ENCODE measurements at places on chromosomes 2 and 18. TPM values are rescaled to one million over a fixed set of nuclear protein-coding genes. Genes with fewer than 3 reads are reported as not detected.

The RBMS1 gene
- 52.5 TPM for total RNA-seq

DNA sequence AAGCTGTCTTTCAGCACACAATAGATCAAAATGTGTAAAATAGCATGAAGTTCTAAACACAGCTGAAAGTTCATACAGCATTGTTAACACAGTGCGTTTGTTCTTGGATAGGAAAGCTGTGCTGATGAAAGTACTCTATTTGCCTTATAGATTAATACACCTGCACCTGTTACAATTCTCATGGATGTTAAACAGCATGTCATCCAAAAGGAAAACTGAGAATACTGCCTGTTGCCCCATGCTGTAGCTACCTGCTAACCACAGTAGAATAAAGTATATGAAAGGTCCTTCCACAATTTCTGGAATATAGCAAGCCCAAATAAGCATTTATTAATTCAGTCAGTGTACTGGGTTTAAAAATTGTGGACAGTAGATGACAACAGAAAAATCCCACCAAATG is 166.7 kb upstream of the DTNA start:
- no peak for DNase-seq

GRCh38 chr2:74317701-74318100 is 25.5 kb downstream of the SLC4A5 start:
- no peak for DNase-seq

- DNase-seq, result no peak
Observed at GRCh38 chr18:75681538-75682115, 254.1 kb upstream of the SMIM21 start.

DNA sequence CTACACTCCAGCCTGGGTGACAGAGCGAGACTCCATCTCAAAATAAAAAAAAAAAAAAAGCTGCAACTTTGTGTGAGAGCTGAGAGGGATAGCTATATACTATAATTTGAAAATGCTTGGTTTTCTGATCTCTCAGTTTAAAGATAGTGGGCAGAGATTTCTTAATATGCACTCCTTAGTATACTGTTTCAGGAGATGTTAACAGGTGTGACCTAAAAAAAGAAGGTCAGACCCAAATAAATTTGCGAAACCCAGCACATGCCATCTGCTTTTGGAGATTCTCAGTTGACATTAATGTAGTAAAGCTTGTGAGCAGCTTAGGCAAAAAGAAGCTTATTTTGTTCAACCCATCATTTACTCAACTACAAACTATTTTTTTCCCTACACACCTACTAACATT is 37.4 kb downstream of the ZC3H6 start:
- DNase-seq, result no peak

- DNase-seq, result no peak
Observed at GRCh38 chr2:160014227-160014626, 48.2 kb downstream of the PLA2R1 start.

The ZNF521 gene
- total RNA-seq, result 14.5 TPM

The B3GNT7 gene
- 8.8 TPM for total RNA-seq

GRCh38 chr18:60984510-60984909 is 348.7 kb upstream of the CDH20 start:
- peak; percentile 80 for DNase-seq

GRCh38 chr2:171244466-171244969 is 83.8 kb upstream of the TLK1 start:
- no peak for DNase-seq

The APCDD1 gene
- total RNA-seq, result 1.2 TPM

The AOX1 gene
- total RNA-seq, result 0.88 TPM

DNA sequence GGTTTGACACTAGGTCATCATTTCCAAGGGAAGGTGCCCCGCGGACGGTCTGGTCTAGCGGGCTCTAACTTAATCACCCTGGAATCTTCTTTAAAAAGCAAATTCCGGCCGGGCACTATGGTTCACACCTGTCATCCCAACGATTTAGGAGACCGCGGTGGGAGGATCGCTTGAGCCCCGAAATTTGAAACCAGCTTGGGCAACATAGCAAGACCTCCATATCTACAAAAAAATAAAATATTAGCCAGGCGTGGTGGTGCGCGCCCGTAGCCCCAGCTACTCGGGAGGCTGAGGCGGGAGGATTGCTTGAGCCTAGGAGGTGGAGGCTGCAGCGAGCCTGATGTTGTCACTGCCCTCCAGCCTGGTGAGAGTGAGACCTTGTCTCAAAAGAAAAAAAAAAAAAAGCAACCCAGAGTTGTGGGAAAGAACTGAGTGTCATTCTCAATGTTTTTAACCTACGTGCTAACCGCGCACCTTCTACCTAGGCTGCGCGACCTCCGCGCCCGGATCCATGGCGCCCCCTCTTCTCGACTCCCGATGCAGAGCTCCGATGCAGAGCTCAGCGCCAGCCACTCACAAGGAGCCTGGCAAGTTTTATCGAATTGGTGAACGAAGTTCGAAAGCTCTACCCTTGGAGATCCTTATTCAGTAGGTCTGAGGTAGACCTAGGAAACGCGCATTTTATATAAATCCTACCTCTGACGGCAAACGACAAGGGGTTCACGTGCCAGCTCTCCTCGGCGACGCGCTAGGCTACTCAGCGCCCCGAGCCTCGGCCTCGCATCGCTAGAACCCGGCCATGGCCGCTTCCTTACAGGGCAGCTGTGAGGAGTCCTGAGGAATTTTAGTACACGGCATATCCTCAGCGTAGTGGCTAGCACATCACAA is 888 bp upstream of the TWSG1 start:
- DNase-seq, result no peak

GRCh38 chr2:69082430-69082997 is 69.5 kb downstream of the ANTXR1 start:
- peak; percentile 68 for DNase-seq

DNA sequence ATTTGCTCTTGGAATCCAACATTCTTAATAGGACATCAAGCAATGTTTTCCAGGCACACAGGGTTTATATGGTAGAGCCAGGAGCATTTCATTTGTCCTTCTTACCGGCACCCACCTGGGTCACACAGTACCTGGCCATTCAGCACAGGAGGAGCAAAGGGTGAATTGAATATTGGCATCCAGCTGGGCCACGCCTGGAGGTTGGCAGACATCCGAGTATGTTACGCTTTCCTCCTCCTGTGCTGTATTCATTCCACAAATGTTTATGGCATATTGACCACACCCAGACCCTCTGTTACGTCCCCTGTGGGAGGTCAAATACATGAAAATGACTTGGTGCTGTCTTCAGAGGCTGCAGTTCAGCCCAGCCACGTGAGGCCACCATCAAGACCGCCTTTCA is 206.2 kb downstream of the RTP5 start:
- DNase-seq, result no peak

GRCh38 chr18:3402982-3403451 is 47.0 kb upstream of the TGIF1 start:
- no peak for DNase-seq

- no peak for DNase-seq
Observed at GRCh38 chr2:14535156-14535555, 97.4 kb upstream of the LRATD1 start.

DNA sequence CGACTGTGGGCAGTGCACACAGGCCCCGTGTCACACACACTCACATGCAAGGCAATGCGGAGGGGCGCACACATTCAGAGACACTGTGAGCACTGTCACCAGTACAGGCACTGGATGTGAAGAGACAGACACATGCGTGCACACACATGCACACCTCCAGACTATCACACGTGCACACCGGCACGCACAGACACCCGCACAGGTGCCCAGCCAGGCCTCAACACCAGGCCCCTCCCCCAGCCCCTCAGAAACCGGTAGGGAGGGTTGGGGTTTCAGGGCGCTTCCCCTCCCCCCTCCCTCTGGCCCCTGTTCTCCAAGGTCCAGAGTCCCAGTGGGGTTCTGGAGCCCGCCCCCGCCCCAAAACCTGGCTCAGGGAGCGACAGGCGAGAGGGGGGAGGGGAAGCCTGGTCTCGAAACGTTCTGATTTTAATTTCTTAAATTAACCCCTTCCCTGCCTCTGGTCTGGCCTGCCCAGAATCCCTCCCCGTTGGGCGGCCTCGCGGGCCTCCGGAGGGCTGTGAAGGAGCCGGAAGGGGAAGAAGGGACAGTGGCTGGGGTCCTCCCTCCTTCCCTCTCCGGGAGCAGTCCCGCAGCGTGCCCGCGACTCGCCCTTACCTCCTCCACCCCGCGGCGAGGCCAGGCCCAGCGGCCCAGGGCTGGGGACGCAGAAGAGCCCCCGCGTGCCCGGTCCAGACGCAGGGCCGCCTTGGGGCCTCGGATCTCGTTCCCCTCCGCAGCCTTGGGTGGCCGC is 558 bp downstream of the FBXO41 start:
- DNase-seq, result no peak

DNA sequence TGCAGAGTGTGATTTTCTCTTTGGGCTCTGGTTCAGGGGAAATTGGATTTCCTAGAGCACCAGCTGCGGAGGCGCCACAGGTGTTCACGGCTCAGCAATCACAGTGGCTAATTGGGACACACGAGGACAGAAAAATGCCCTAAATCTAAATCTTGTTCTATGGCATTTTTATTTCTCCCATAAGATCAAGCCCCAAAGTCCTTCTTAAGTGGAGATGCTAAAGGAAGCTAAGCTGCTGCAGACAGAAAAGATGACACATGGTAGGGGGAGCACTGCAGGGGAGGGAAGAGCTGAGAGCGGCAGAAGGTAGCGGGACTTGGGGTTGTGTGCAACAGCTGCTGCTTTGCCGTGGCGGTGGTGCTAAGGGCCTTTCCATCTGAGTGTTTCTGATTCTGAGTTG is 280.6 kb downstream of the MYT1L start:
- DNase-seq, result no peak

- no peak for DNase-seq
Observed at GRCh38 chr2:47062681-47063537, 92.2 kb downstream of the STPG4 start.

DNA sequence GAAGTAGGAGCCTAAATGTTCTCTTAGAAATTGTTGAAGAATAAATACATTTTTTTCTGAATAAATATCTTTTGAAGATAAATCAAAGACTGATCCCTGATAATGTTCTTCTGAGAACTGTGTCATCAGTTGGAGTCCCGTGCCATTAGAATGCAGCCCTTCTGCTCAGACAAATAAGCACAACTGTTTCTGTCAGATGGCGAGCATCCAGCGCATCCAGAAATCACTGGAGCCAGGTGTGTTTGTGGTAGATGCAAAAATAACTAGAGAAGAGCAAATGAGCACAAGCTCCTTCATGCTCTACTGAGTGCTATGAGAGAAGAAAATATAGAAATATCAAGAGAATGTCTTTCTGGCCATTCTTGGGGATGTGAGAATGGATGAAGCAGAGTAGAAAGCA is 573.7 kb downstream of the THSD7B start:
- DNase-seq, result no peak

DNA sequence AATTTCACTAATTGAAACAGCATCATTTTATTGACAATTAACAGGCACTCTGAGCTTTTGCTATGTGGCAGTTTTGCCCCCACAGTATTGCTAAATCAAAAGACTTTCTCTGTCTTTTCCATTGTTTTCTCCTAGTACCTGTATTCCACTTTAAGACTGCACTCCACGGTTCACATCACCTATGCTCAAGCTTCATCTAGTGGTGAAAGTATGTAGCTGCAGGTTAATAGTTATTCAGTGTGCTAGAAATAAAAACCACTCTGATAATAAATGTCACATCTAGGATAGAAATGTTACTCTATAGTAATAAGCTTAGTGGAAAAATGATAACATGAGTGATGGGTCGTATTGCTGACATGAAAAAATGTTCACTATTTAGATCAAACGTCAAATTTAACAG is 24.6 kb downstream of the ARL6IP6 start:
- DNase-seq, result no peak

GRCh38 chr18:68301441-68301840 is 413.5 kb downstream of the TMX3 start:
- no peak for DNase-seq

- no peak for DNase-seq
Observed at GRCh38 chr2:105754011-105754410, 9.3 kb downstream of the NCK2 start.

- DNase-seq, result no peak
Observed at GRCh38 chr18:75029481-75029880, 179.5 kb downstream of the PTGR3 start.

The VWA3B gene
- total RNA-seq, result not detected

DNA sequence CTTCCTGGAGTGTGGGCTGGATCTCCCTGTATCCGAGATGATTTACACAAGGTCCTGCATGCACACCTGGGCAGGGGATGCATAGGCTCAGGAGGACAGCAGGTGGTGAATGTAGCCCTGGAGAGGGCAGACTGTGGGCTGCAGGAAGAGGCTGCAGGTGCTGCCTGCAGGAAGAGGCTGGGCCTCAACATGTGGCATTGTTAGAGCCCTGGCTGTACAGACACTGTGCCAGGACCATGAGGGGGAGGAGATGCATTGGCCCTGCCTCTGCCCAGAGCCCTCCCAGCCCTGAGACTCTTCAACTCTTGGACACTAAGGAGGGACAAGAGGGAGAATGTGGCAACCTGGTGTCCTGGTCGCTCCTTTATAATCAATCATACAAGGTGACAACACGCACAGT is 392.8 kb downstream of the TNS1 start:
- DNase-seq, result no peak

The RNU2-63P gene
- not detected for total RNA-seq

DNA sequence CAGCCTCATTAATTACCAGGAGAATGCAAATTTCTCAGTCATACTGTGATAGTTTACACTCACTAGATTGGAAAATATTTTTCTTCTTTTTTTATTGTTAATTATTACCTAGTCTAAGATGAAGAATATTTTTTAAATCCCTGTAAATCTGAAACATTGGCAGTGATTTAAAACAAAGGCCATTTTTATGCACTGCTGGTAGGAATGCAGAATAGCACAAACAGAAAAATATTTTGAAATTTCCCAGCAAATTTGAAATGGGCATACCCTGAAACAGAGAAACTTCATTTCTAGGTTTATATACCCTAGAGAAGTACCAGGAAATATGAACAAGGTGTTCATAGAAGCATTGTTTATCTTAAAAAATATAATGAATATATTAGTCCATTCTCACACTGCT is 31.0 kb downstream of the DYNAP start:
- no peak for DNase-seq

The PIK3C3 gene
- 66.9 TPM for total RNA-seq

The FHOD3 gene
- 47.2 TPM for total RNA-seq

- DNase-seq, result no peak
Observed at GRCh38 chr2:186201371-186201770, 284.7 kb upstream of the ZC3H15 start.

GRCh38 chr2:118131771-118132170 is 43.5 kb downstream of the INSIG2 start:
- DNase-seq, result no peak

- no peak for DNase-seq
Observed at GRCh38 chr2:186614373-186614772, 24.5 kb downstream of the ITGAV start.

- DNase-seq, result no peak
Observed at GRCh38 chr2:36633470-36634092, 35.6 kb upstream of the FEZ2 start.

DNA sequence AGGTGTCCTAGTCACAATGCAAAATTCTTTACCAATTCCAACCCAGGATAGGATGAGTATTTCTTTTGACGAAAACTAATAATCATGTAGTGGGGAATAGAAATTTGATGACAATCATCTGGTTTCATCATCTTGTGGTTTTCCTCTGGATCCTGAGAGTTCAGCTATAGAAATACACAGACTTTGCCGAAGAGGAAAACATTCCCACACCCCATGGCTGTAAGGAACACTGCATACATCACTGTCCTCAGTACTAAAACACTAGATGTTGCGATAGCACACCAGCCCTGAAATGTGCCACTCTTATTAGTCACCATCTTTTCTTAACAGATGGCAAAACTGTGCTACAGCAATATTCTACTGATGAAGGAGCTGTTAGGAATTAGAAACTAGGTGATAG is 29.4 kb downstream of the CERKL start:
- no peak for DNase-seq

- DNase-seq, result peak; percentile 74
Observed at GRCh38 chr2:205712508-205712907, 30.2 kb downstream of the NRP2 start.

The MAPK4 gene
- total RNA-seq, result 6.0 TPM

The TMEM182 gene
- 4.7 TPM for total RNA-seq
